Osteocyte (in vitro differentiated cells): ENCODE measurements at places on chromosomes 5 and 9. TPM values are rescaled to one million over a fixed set of nuclear protein-coding genes. Genes with fewer than 3 reads are reported as not detected.

DNA sequence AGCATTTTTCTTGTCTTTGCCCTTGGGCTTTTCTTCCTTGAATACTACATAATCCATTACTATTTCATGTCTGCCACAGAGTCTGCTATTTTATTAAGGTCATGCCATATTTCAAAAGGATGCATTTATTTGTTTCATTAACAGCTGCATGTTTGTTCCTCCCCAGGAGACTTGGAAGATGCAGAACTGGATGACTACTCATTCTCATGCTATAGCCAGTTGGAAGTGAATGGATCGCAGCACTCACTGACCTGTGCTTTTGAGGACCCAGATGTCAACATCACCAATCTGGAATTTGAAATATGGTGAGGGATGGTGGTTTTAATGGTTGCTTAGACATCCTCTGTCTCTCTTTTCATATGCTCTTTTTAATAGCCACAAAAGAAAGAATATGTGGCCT is 4.0 kb downstream of the IL7R start:
- DNase-seq = no peak
- H3K36me3 ChIP-seq = no peaks in the 10 kb centered on the region
- H3K27ac ChIP-seq = no peak overlapping the region
- peaks cover 50% of the 10 kb centered on the region for H3K4me1 ChIP-seq
- no peaks in the 10 kb centered on the region for H3K27me3 ChIP-seq

DNA sequence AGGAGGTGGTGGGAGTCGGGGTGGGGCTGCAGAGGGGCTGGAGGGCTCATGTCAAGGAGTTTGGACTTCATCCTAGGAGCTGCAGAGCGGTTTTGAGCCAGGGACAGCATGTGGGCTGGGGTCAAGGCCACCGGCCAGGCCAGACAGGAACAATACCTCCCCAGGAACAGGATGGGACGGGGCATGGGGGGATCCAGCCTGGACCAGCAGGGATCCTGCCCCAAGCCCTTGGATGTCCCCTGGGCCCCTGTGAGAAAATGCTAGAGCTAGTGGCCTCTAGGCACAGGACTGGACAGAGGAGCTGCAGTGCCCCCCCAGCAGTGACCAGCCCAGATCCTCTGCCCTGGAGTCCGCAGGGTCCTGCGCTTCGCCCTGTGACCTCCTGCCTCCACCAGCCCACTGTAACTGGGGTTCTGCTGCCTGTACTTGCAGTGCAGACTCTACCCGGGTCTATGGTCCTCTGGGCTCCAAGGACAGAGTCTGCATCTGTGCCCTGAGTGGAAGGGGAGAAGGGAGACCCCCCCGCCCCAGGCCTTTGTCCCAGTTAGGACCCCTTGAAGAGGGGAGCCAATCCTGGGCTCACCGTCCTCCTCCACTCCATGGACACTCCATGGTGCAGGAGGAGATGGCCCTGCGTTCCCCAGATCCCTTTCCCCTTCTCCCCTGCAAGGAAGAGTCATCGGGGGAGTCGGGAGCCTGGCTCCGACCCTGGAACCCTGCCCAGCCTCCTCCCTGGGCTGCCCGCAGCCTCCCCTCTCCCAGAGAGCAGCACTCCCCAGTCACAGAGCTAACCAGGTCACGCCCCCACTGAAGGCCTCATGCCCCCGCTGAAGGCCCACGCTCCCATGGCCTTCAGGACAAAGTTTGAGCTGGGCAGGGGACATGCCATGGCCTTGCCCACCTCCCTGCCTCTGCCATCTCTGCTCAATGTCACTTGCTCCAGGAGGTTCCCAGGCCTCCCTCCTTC is 3.0 kb upstream of the MXD3 start:
- DNase-seq = no peak
- no peaks in the 10 kb centered on the region for H3K27me3 ChIP-seq
- no peak overlapping the region for H3K4me3 ChIP-seq
- peaks cover 6% of the 10 kb centered on the region for H3K36me3 ChIP-seq

- H3K4me1 ChIP-seq = peaks cover 10% of the 10 kb centered on the region
- H3K27ac ChIP-seq = no peak overlapping the region
- H3K27me3 ChIP-seq = peaks cover 65% of the 10 kb centered on the region
- no peaks in the 10 kb centered on the region for H3K36me3 ChIP-seq
Observed at GRCh38 chr9:68705531-68706362, 707 bp downstream of the PIP5K1B start.

DNA sequence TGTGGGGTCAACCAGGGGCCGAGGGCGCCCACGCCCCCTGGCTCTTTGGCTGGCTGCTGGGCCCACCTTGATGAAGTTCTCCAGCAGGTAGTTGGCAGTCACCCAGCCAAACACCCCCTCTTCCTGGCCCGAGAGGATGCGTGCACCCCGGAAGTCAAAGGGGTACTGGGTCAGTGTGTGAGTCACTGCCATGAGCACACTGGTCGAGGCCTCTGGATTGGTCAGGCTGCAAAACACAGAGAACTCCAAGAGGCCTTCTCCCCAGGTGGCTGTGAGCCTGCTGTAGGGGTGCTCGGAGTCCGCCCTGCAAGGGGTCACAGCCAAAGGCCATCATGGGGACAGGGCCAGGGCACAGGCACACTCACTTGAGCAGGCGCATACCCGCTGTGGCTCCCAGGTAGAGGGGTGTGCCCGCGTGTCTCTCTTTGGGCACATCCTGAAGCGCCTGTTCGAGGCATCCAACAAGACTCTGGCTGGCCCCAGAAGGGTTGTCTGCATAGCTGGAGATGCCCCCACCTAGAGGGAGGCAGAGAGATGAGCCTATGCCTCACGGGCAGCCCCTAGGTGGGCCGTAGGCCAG is 2.6 kb downstream of the ENTPD2 start:
- DNase-seq = no peak
- H3K27ac ChIP-seq = no peak overlapping the region
- H3K4me1 ChIP-seq = peaks cover 17% of the 10 kb centered on the region
- no peaks in the 10 kb centered on the region for H3K36me3 ChIP-seq

GRCh38 chr9:35842020-35842745 is 13.2 kb downstream of the TMEM8B start:
- peaks cover 4% of the 10 kb centered on the region for H3K36me3 ChIP-seq
- H3K4me1 ChIP-seq = peaks cover 11% of the 10 kb centered on the region
- H3K27ac ChIP-seq = no peak overlapping the region
- H3K4me3 ChIP-seq = no peak overlapping the region
- H3K27me3 ChIP-seq = no peaks in the 10 kb centered on the region

GRCh38 chr9:28260330-28260729 is 687.0 kb upstream of the C9orf72 start:
- no peak for DNase-seq
- H3K27me3 ChIP-seq = no peaks in the 10 kb centered on the region
- H3K36me3 ChIP-seq = no peaks in the 10 kb centered on the region
- H3K27ac ChIP-seq = no peak overlapping the region
- no peaks in the 10 kb centered on the region for H3K4me1 ChIP-seq

GRCh38 chr5:170404398-170404797 is 15.2 kb upstream of the KCNMB1 start:
- no peak for DNase-seq
- H3K36me3 ChIP-seq = no peaks in the 10 kb centered on the region
- no peak overlapping the region for H3K27ac ChIP-seq

GRCh38 chr5:73393611-73394489 is 54.7 kb downstream of the FOXD1 start:
- H3K4me3 ChIP-seq = no peak overlapping the region
- DNase-seq = no peak
- H3K4me1 ChIP-seq = peaks cover 27% of the 10 kb centered on the region
- no peak overlapping the region for H3K27ac ChIP-seq
- peaks cover 2% of the 10 kb centered on the region for H3K27me3 ChIP-seq

DNA sequence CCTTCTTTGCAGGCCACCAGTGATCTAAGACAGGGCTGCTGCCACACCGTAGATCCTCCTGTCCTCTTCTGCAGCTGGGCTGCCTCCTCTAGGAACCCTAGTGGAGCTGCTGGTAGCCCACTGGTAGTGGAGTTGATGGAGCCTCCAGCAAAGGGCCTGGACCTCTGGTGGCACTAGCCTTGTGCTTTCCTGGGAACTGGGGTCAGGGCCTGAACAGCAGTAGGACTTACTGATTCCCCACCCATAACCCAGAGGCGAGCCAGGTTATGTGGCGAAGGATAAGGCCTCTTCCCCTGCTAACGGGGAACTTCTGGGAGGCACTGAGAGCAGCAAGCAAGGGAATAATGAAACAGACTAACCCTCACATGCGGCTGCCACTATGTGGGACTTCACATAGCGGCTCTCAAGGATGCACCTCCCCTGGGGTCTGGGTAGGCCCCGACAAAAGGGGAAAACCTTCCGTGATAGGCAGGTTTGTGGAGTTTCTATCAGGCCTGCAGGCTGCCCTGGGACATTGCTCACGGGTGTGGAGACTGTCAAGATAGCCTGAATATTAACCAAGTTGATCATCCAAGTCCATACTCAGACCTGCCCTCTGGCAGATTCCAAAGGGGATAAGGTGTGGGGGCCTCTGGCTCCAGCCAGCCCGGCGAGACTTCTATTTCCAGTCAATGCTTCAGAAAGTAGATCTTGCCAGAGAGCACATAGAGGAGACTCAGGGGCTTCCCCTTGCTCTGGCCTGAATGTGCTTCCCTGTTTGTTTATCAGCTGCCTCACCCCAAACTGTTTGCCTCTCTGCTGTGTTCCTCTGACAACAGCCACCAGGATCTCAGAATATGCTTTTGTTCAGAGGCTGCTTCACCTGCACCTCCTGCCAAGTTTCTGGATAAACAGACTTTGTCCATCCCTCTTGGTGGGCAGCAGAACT is 7.4 kb downstream of the SLC22A4 start:
- no peaks in the 10 kb centered on the region for H3K27me3 ChIP-seq
- H3K36me3 ChIP-seq = peaks cover 6% of the 10 kb centered on the region
- DNase-seq = peak; percentile 67
- no peaks in the 10 kb centered on the region for H3K4me1 ChIP-seq

GRCh38 chr9:133250741-133251170 is 24.2 kb downstream of the ABO start:
- no peak overlapping the region for H3K27ac ChIP-seq
- no peak overlapping the region for H3K4me3 ChIP-seq
- peak; percentile 57 for DNase-seq
- peaks cover 44% of the 10 kb centered on the region for H3K27me3 ChIP-seq
- no peaks in the 10 kb centered on the region for H3K36me3 ChIP-seq

DNA sequence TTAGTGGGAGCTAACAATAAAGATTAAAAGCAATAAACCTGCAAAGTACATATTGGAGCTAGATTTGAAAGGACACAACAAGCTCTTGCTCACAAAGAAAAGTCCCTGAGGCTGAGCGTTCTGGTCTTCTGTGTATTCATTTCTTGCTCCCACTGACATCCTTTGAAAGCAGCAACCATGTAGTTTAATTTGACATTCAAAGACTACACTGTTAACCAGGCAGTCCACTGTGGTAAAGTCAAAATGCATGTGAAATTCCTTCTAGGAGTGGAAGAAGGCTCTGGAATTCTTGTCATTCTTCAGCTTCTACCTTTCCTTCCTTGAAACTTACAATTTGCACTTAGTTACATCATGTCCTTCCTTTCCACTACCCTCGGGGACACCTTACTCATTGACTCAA is 480.7 kb downstream of the CSNK1G3 start:
- no peaks in the 10 kb centered on the region for H3K27me3 ChIP-seq
- H3K27ac ChIP-seq = no peak overlapping the region
- H3K36me3 ChIP-seq = no peaks in the 10 kb centered on the region
- no peak for DNase-seq

DNA sequence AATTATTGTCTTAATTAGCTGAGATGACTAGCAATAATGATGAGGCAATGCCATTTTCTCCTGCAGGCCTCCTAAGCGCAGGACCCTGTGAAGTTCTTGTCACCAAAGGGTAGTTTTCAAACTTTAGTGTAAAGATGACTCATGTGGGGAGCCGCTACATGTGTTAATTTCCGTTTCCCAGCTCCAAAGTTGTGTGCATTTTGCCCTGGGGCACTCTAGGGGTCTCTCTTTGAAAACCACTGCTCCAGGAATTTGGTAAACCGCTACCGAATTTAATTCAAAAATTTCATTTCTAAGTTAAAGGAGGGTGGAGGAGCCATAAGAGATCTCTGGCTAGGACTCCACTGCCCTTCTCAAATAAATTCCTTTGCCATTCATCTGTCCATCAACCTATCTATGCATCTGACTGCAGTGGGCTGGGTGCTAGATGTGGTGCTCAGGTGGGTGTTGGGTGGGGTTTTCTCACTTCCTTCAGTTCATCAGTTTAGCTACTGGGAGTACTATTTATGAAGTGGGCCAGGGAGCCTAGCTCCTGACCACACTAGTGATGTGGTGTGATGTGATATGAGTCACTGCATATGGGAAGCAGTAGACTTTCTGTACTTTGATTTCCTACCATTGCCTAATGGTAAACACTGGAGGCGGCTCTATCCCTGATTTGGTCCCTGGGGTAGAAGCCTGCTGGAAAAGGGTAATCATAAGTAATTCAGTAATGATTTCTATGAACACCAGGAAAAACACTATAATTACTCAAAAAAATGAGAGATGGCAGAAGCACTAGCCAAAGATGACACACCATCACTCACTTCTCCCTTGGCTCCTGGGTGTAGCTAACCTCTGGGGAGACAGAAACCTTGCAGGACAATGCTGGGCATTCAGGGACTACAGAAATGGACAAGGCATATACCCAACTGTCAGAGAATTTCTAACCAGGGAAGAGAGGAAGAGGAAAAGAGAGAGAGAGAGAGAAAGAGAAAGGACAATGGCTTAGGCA is 4.0 kb upstream of the ZSWIM6 start:
- H3K27me3 ChIP-seq = no peaks in the 10 kb centered on the region
- H3K4me1 ChIP-seq = peaks cover 50% of the 10 kb centered on the region
- no peak for DNase-seq
- no peaks in the 10 kb centered on the region for H3K36me3 ChIP-seq
- H3K27ac ChIP-seq = peak overlapping the region; percentile 86

GRCh38 chr5:107669096-107670031 is 1.4 kb downstream of the EFNA5 start:
- H3K36me3 ChIP-seq = no peaks in the 10 kb centered on the region
- H3K4me1 ChIP-seq = peaks cover 32% of the 10 kb centered on the region
- no peaks in the 10 kb centered on the region for H3K27me3 ChIP-seq
- peak; percentile 84 for DNase-seq
- H3K4me3 ChIP-seq = peak overlapping the region; percentile 92

GRCh38 chr5:135426102-135427082 is 20.8 kb downstream of the DCANP1 start:
- H3K27me3 ChIP-seq = peaks cover 39% of the 10 kb centered on the region
- H3K36me3 ChIP-seq = no peaks in the 10 kb centered on the region
- no peaks in the 10 kb centered on the region for H3K4me1 ChIP-seq
- DNase-seq = no peak

DNA sequence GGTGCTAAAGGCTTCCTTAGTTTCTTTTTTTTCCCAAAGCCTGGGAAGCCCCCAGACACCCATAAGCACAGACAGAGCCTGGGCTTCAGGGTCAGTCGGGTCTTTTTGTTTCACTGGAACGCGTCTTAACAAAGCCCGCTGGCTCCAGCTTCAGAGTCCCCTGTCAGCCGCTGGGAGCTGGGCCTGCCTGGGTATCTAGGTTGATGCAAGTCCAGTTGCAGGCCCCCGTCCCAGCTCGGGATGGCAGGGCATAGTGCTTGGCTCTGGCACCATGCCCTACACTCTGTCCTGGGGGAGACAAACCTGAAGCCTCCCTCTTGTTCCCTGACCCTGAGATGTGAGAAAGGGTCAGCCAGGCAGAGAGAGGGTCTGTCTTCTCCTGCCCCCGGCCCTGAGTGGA is 14.5 kb downstream of the OLFM1 start:
- H3K4me3 ChIP-seq = no peak overlapping the region
- H3K27me3 ChIP-seq = no peaks in the 10 kb centered on the region
- no peak for DNase-seq
- no peaks in the 10 kb centered on the region for H3K4me1 ChIP-seq

- H3K4me1 ChIP-seq = no peaks in the 10 kb centered on the region
- H3K4me3 ChIP-seq = no peak overlapping the region
- H3K36me3 ChIP-seq = no peaks in the 10 kb centered on the region
- DNase-seq = no peak
- H3K27me3 ChIP-seq = peaks cover 45% of the 10 kb centered on the region
Observed at GRCh38 chr5:135095871-135096270, 61.8 kb upstream of the PITX1 start.

The HACD4 gene
- total RNA-seq = 2.4 TPM in 2 replicates

The CCDC192 gene
- total RNA-seq = not detected in 2 replicates

The ADAMTS16 gene
- not detected in 2 replicates for total RNA-seq

The PIP5KL1 gene
- 2.6 and 2.9 TPM in 2 replicates for total RNA-seq

The CRHBP gene
- total RNA-seq = 7.1 and 9.6 TPM in 2 replicates

The KIF4B gene
- total RNA-seq = not detected in 2 replicates

The ELAVL2 gene
- 0.51 and 1.1 TPM in 2 replicates for total RNA-seq
